ENCODE measurements at places on chromosomes 6 and 20.

DNA sequence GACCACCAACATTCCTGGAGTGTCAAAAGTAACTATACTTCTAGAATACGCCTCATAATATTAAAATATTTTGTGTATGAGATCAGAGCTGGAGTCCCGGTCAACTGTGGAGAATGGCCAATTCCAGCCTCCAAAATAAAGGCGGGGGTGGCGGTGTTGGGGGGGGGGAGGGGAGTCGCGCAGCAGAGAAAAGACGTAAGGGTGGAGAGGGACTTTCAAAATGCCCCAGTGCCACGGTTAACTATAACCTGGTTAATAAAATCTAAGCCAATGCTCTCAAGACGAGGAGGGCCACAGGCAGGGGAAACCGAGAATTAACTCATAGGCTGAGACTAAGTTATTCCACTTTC, 1.3 kb downstream of the NUP153 start:
- no peak for DNase-seq

- DNase-seq, result peak; percentile 9
Measured at GRCh38 chr6:136306466-136306865, 16.8 kb upstream of the BCLAF1 start.

DNA sequence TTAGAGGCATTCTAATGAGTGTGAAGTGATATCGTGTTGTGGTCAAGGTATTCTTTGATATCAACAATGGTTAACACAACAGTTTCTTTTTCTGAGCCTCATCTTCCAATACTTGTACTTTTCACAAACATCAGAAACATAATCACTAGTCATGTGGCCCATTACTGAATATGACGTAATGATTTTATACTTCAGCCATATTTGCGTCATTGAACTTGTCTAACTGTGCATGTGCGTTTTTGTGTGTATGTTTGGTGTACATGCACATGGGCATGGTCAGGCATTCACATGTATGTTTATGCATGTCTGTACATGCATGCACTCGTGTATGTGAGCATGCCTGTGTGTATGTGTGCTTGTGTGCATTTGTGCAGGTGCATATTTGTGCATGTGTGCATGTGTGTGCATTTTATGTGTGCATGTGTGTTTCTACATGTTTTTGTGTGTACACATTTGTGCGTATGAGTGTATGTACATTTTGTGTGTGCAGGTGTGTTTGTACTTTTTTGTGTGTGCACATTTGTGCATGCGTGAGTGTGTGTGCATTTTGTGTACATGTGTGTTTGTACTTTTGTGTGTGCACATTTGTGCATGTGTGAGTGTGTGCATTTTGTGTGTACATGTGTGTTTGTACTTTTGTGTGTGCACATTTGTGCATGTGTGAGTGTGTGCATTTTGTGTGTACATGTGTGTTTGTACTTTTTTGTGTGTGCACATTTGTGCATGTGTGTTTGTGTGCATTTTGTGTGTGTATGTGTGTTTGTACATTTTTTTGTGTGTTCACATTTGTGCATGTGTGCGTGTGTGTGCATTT, 29.4 kb downstream of the PRR18 start:
- no peak for DNase-seq

DNA sequence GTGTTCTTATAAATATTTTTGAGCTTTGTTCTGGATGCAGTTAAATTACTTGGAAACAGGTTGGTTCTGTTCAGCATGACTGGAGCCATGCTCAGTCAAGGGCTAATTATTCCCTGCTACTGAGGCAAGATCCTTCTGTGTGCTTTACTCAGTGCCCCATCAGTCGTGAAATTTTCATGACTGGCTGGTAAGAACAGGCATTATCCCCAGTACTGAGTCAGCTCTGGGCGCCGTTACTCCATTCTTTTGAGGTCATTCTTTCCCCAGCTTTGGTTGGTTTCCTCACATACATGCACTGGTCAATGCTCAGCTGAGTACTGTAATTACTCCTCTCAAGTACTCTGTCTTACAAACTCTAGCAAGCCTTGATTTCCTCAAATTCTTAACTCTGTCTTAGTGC, 71.3 kb downstream of the CDKAL1 start:
- DNase-seq, result no peak

GRCh38 chr6:84059082-84059481, 25.5 kb downstream of the MRAP2 start:
- DNase-seq, result no peak
